Activated T-cell treated with anti-CD3 and anti-CD28 coated beads, Interleukin-2, amount 50 U/mL, for 24 hours (primary cell): ENCODE measurements at places on chromosomes 1 and 21.
A peak's percentile ranks its signal among the peaks of the same experiment; 100 is the strongest.

DNA sequence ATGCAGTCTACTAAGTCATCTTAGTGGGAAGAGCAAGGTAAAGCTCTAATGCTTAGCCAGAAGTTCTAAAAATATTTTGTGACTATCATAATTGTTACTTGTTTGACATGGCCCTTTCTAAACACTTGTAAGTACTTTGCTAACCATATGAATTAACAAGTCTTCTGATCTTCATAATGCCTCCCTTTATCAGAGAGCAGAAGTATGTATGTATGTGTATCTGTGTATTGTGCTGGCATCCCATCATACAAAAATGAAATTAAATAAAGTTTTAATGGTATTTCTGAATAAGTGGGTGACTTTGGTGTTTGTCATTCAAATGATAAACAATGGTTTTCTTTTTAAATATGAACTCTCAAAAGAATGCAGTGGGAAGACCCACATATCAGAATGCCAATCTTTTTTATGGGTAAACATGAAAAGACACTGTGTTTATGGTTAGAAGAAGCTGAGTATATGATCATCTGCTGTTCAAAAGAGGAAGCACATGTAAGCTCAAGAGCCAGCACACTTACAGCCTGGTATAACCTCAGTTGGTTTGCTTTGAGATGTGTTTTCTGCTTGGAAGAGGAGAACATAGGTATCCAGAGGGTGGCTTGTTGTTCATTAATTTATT, 159.6 kb downstream of the CLEC20A start:
- DNase-seq, result no peak

DNA sequence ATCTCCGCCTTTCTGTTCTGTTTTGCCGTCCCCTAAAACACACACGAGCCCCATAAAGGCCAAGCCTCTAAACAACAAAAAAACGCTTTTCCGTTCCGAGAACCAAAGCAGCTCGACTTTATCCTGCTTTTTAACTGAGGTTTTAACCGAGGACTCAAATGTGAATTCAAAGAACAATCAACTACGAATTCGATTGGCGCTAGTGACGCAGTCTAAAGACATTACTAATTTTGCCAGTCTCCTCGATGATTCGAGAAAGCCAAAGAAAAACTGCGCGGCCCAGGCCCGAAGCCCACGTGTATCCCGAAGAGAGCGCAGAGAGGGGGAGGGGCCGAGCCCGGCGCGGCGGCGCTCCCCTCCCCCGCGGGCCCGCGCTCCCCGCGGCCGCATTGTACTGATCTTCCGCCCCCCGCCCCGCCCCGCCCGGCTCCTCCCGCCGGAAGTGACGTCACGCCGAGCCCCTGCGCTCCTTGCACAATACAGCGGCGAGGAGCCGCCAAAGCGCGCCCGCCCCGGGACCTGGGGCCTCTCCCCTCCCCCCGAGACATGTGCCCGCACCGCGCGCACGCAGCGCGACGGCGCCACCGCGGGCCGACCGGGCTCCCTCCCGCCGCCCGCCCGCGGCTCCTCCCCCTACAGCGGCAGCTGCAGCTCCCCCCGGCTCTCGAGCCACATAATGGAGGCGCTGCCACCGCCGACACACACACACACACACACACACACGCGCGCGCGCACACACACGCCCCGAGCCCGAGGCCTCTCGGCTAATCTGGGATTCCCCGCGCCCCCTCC, 1.4 kb downstream of the HNRNPU start:
- peak; percentile 97 for DNase-seq

- DNase-seq, result no peak
Observed at GRCh38 chr1:53189061-53189460, 7.6 kb upstream of the CPT2 start.

DNA sequence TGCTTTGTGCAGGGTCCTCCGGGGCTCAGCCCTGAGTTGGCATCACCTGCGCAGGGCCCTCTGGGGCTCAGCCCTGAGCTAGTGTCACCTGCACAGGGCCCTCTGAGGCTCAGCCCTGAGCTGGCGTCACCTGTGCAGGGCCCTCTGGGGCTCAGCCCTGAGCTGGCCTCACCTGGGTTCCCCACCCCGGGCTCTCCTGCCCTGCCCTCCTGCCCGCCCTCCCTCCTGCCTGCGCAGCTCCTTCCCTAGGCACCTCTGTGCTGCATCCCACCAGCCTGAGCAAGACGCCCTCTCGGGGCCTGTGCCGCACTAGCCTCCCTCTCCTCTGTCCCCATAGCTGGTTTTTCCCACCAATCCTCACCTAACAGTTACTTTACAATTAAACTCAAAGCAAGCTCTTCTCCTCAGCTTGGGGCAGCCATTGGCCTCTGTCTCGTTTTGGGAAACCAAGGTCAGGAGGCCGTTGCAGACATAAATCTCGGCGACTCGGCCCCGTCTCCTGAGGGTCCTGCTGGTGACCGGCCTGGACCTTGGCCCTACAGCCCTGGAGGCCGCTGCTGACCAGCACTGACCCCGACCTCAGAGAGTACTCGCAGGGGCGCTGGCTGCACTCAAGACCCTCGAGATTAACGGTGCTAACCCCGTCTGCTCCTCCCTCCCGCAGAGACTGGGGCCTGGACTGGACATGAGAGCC, 22.7 kb downstream of the COL6A1 start:
- no peak for DNase-seq

DNA sequence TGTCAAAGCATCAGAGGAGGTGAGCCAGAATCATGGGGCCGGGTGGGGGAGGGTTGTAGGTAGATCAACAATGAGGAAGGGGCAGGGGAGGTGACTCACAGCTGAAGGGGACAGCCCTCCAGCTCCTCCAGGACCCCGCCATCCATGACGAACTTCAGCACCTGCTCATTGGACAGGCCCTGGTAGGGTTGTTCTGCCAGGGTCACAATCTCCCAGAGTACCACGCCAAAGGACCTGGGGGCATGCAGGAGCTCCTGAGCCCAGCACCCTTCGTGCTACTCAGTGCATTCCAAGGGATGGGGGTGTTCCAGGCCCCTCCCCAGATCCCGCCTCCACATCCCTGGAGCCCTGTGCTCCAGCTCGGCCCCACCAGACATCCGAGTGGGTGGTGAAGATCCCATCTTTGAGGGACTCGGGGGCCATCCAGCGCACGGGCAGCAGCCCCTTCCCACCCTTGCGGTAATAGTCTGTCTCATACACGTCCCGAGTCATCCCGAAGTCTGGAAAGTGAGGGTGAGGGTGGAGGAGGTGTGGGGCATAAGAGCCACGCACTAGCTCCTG, 17.5 kb downstream of the INSRR start:
- DNase-seq, result no peak

GRCh38 chr1:28365864-28366263, 3.7 kb upstream of the PHACTR4 start:
- no peak for DNase-seq

- DNase-seq, result no peak
Observed at GRCh38 chr1:168199056-168199455, 20.3 kb downstream of the TIPRL start.

GRCh38 chr1:94416901-94417727, 1.1 kb upstream of the ABCD3 start:
- DNase-seq, result no peak

DNA sequence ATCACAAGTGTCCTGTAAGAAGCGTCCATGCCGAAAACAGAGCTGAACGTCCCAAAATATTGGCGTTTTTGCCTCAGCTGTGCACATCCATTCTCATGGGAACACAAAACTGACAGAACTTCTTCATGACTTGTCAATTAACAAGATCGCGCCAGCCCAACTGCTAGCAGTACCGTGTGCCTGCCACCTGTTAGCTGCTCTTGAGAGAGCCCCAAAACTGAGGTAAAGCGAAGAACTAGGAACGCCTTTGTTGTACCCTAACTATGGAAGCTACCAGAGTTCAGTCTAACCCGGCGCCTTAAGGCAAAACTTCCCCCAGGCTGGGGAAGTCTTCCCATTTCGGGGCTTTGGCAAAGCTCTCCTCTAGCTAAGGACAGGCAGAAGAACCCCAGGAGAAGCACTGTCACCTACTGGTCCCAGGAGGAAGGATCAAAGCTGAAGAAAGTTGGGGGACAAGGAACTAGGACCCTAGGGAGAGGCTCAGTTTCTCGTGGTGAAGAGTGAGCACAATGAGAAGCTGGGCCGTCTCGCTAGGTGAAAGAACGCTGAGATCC, 719 bp downstream of the EYA3 start:
- peak; percentile 46 for DNase-seq

DNA sequence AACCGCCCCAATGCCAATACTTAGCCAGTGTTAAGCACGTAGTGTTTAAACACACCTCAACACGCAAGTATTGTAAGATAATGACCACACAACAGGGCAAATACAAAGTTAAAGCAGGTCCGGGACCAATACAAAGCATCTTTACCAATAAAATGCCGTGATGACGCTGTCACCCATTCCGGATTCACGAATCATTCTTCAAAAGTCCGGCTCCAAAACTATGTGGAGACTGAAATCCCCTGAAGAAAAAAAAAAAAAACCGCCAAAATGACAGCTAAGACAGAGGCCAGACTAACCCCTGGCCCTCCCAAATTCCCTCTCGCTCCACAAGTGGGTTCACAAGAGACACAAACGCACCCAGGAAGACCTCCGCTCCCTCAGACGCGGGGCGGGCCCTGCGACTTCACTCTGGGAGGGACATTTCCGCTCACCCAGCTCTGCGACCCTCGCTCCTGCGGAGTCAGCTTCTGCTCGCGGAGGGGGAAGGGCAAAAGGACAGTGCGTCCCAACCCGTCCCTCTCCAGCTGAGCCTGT, 625 bp upstream of the DARS2 start:
- no peak for DNase-seq

- DNase-seq, result no peak
Observed at GRCh38 chr1:183161391-183161790, 24.7 kb upstream of the LAMC2 start.

DNA sequence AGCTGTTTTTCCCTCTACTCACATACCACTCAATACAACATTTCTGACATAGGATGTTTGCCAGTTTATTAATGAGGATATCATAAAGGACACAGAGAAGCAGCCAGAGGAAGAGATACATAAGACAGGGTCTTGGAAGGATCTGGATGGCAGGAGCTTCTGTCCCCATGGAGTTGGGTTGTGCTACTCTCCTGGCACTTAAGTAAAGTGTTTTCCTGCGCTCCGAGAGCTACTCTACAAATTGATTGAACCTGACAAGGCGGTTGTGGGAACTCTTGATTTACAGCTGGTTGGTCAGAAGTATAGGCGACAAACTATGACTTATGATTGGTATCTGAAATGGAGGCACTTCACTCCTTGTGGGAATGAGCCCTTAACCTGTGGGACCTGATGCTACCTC, 208.8 kb downstream of the HMCN1 start:
- no peak for DNase-seq

GRCh38 chr21:38140207-38140903, 116.4 kb upstream of the KCNJ15 start:
- DNase-seq, result no peak

GRCh38 chr1:241615043-241615974, 24.9 kb downstream of the CHML start:
- DNase-seq, result no peak

DNA sequence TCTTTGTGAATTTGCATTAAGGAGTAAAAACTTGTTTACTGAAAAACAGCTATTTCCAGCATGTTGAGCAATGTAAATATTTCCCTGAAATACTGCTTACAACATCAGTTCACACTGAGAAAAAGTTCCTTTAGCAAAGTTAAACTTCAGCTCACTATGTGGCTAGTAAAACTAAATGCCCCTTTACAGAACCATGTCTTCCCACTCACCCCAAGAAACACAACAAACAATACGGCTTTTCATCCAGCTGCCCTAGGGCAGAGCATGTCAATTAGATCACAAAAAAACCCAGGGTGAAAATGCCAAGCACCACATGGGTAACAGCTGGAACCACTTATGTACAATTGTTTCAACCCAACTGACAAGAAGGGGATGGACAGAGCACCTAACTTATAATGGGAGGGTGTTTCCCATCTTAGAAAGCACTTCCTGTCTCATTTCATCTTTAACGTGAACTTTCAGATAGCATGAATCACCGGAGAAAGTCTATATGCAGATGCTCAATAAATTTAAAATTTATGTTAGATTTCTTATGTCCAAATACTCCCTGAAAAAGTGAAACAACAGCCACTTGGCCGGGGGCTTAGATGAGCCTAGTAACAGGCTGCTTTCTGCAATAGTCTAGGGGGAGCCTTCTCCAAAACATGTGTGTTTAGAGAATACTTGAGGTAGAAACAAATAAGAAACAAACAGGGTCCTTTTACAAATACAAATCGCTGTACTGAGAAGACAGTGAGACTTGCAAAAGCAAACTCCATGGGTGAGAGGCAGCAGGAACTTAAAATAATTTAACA, 6.6 kb downstream of the NID1 start:
- DNase-seq, result no peak

GRCh38 chr21:39182484-39183271, 573 bp downstream of the PSMG1 start:
- no peak for DNase-seq

GRCh38 chr1:174469687-174470086, 21.9 kb downstream of the GPR52 start:
- DNase-seq, result no peak

- DNase-seq, result no peak
Observed at GRCh38 chr1:22953740-22954141, 18.9 kb downstream of the LACTBL1 start.

GRCh38 chr1:228236744-228237143, 28.9 kb downstream of the OBSCN start:
- DNase-seq, result no peak

DNA sequence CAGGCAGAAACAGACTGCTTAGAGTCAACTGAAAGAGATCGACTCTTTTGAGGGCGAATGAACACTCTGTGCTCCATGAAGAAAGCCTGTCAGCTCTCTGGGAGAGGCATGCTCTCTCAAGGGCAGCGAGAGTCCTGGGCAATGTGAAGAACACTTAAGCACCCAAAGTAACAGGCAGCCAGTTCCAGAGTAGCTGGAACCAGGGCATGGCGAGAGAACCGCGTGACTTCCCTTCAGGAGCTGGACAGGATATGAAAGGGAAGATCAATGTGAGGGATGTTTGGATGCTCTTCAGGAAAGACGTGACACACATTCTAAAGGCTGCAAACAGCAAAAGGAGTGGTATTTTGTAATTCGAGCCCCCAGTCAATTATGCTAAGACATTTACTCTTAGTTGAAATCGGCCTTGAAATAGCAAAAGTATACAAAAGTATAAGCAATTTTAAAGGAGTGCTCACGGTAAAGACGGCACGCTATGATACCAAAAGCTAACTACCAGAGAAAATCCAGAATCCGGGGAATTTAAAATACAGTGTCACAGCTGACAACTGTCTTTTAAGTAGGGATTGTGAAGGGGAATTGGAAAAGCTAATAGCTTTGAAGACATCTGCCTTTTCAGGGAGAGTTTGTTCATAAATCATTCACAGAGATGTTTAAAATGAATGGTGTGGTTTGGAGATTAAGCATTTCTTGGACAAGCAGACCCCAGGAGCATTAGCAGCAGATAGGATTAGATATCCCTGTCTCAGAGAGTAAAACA, 20.8 kb downstream of the ADAMTS5 start:
- DNase-seq, result no peak

GRCh38 chr1:166432655-166433054, 265.9 kb upstream of the FAM78B start:
- no peak for DNase-seq

GRCh38 chr1:98739762-98740161, 78.2 kb downstream of the SNX7 start:
- DNase-seq, result no peak
